ENCODE measurements at places on chromosomes 4 and X. TPM values are rescaled to one million over a fixed set of nuclear protein-coding genes. Genes with fewer than 3 reads are reported as not detected.

PSMD10 gene
- 41.2 TPM for total RNA-seq

RS1 gene
- not detected for total RNA-seq

FMR1NB gene
- not detected for total RNA-seq

IDS gene
- 55.4 TPM for total RNA-seq

AR gene
- 15.9 TPM for total RNA-seq

OPRPN gene
- total RNA-seq, result not detected

MAGEC2 gene
- not detected for total RNA-seq

ZMAT1 gene
- total RNA-seq, result 7.8 TPM

MAGEB2 gene
- not detected for total RNA-seq

GABRQ gene
- total RNA-seq, result 0.03 TPM

ZAR1 gene
- total RNA-seq, result not detected
